ENCODE measurements at places on chromosomes 12 and 14. TPM values are rescaled to one million over a fixed set of nuclear protein-coding genes. Genes with fewer than 3 reads are reported as not detected.

The TPPP2 gene
- not detected for total RNA-seq

The KLRC4 gene
- total RNA-seq = not detected

The ETFBKMT gene
- 1.3 TPM for total RNA-seq

The CMKLR1 gene
- total RNA-seq = 0.03 TPM

The CLEC9A gene
- total RNA-seq = not detected

The STRAP gene
- total RNA-seq = 194 TPM

The SMCO3 gene
- total RNA-seq = not detected

The KCNH3 gene
- total RNA-seq = 2.1 TPM

The NANOG gene
- total RNA-seq = not detected

The PLA2G1B gene
- not detected for total RNA-seq

The SPRYD4 gene
- 1.7 TPM for total RNA-seq

The SIRT4 gene
- total RNA-seq = 0.90 TPM

The RHOJ gene
- not detected for total RNA-seq

The PNMA1 gene
- 59.4 TPM for total RNA-seq

The MANSC4 gene
- not detected for total RNA-seq

The RIPK3 gene
- not detected for total RNA-seq

The KRT2 gene
- not detected for total RNA-seq

The RXYLT1 gene
- 23.5 TPM for total RNA-seq

The PTGDR gene
- not detected for total RNA-seq
